Eye (tissue), 1 donor: ENCODE measurements at places on chromosomes 12 and 14.

DNA sequence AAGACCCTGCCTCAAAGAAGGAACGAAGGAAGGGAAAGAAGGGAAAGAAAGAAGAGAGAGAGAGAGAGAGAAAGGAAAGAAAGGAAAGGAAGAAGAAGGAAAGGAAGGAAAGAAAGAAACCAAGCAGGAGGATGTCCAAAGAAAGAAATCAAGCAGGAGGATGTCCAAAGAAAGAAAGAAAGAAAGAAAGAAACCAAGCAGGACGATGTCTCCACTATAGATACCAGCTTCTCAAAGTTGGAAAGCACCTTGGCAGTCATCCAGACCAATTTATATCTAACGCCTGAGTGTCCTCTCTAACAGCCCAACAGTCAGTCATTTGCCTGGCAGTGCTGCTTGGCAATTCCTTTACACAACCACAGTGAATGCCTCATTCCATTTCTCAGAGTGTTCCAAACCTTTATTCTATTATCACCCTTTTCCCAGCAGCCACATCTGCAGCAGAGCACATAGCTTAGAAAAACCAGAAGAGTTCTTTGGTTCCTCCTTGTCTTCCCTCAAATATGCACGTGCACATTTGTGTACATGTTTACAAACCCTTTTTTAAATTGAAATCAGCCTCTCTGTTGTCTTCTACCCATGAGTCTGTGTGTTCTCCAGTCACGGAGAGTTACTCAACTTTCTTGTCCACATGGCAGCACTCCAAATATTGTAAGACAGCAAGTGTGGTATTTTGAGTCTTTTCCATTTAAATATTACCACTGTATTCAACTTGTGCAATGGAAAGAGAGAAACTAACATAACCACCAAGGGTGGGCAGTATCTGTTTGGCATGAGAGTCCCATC lies 138.4 kb downstream of the STXBP6 start:
- peak; percentile 32 for DNase-seq

- DNase-seq, result no peak
Observed at GRCh38 chr12:6367065-6367968, 8.0 kb downstream of the SCNN1A start.

DNA sequence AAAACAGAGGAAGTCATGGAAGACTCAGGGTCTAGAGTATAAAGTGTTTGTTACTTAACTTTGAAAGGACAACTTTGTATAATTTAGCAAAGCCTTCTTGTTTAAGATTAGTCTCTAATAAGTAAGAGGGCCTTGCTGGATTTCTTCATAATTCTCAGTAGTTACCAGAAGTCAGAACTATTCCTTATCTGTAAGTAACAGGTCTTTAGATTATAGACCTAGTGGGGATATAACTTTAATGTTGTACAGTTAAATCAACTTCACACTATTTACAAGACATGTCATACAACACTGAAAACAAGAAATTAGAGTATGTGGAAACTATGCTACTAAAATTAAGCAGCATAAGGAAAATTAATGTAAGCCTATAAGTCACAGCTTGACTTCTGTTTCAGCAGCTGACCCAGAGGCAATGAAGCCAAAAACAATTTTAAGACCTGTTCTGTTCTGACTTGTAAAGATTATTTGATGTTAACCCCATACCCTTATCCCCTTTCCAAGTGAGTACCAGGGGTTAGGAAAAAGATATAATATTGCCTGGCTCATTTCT lies 398.3 kb downstream of the RAD51B start:
- peak; percentile 16 for DNase-seq

- no peak for DNase-seq
Observed at GRCh38 chr14:61653507-61653906, 41.8 kb upstream of the HIF1A start.

GRCh38 chr12:76859611-76860010 lies 19.2 kb downstream of the CSRP2 start:
- no peak for DNase-seq

- no peak for DNase-seq
Observed at GRCh38 chr12:108668542-108668941, 34.8 kb upstream of the SELPLG start.

GRCh38 chr12:105492591-105493545 lies 162.4 kb downstream of the C12orf75 start:
- peak; percentile 45 for DNase-seq

GRCh38 chr14:99039331-99040041 lies 232.5 kb downstream of the BCL11B start:
- DNase-seq, result no peak

GRCh38 chr12:103100257-103100831 lies 142.9 kb downstream of the ASCL1 start:
- DNase-seq, result peak; percentile 95

GRCh38 chr12:69929531-69929930 lies 104.5 kb downstream of the MYRFL start:
- no peak for DNase-seq

- DNase-seq, result no peak
Observed at GRCh38 chr14:77260199-77260598, 10.8 kb downstream of the NGB start.

- DNase-seq, result no peak
Observed at GRCh38 chr12:64876388-64877071, 52.1 kb downstream of the TBC1D30 start.

GRCh38 chr14:68278576-68279436 lies 459.2 kb downstream of the RAD51B start:
- no peak for DNase-seq

- no peak for DNase-seq
Observed at GRCh38 chr12:57416039-57416996, 14.5 kb downstream of the R3HDM2 start.

DNA sequence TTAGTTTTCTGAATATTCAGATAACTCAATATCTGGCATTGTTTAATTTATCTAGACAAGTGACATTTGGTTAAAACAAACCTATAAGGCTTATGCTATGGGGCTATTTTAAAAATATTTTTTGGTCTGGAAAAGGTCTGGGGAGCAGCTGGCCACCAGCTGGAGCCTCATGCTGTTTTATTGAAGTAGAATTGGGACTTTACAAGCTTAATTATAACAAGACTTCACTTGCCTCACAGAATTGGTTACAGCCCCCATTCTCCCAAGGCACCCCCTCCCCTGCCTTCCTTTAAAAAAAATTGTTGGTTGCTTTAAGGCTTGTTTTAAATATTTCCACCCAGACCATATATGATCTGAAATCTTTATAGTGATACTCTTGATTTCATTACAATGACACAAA lies 453.9 kb downstream of the ADAMTS20 start:
- DNase-seq, result no peak
